ENCODE measurements at places on chromosomes 1 and 21.

GRCh38 chr1:246969621-246970020 is 37.9 kb upstream of the AHCTF1 start:
- DNase-seq = no peak

- no peak for DNase-seq
Measured at GRCh38 chr21:44078411-44078981, 28.7 kb upstream of the PWP2 start.

- DNase-seq = no peak
Measured at GRCh38 chr1:7616953-7617352, 154.1 kb upstream of the VAMP3 start.

DNA sequence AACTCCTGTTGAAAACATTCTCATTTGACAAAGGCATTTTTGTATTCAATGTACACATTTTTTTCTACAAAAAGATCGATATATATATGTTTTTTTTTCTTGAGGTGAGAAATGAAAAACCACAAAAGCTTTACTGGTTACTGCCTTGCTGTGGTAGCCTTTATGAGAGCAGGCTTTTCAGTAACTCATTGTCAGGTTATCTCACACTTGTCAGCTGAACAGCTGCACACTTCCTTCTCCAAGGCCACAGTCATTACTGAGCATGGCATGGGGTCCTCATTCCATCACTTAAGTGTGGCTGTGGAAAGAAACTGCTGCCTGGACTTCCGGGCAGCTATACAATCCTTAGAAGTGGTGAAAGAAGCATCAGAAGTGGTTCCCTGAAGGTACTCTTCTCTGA is 169.3 kb upstream of the ZP4 start:
- DNase-seq = no peak

GRCh38 chr1:248402748-248403147 is at the start of gene OR2T1:
Gene OR2T1 (plus strand): TSS chr1:248403048. CDS start chr1:248406148, 3,100 bp downstream.
- DNase-seq = no peak

DNA sequence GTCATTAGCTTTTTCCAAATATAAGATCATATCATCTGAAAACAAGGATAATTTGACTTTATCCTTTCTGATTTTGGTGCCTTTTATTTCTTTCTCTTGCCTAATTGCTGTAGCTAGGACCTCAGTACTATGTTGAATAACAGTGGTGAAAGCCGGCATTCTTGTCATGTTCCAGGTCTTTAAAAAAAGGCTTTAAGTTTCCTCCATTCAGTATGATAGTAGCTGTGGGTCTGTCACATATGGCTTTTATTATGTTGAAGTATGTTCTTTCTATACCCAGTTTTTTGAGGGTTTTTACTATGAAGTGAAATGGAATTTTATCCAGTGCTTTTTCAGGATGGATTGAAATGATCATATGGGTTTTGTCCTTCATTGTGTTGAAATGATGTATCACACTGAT is 115.8 kb downstream of the DUSP10 start:
- DNase-seq = no peak

DNA sequence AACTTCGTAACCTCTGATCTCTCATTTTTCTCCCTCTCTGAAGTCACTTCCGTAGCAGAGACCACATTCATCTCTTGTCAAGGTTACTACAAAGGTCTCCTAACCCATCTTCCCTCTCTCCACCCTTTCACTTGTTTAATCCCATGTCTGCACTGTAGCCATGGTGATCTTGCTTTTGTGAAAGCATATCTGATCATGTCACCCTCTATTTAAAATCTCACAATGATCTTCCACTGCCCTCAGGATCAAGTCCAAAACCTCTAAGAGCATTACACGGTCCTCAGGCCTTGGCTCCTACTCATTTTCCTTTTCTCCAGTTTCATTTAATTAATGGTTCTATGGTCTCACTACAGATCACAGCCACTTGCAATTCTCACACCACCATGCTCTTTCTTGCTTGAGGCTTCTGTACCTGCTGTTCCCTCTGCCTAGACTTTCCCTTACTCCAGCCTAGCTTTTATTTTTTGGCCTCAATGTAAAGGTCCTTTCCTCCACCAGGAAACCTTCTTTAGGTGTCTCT is 12.1 kb downstream of the ARHGEF11 start:
- no peak for DNase-seq

DNA sequence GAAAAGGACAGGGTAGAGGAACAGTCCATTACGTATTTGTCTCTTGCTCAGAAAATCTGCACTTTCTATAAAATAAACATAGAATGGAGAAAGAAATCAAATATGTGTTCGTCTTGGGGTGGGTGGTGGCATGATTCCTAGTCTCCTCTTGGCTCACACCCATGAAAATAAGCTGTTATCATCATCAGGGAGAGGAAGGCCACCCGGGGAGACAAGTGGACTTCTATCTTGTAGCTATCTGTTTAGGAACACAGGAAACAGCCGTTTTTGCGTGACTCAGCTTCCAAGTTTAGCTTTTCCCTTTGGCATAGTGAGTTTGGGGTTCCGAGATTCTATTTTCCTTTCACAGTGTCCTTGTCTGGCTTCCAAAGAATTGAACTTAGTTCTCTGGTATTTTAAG is 622.3 kb downstream of the PTPRU start:
- no peak for DNase-seq

DNA sequence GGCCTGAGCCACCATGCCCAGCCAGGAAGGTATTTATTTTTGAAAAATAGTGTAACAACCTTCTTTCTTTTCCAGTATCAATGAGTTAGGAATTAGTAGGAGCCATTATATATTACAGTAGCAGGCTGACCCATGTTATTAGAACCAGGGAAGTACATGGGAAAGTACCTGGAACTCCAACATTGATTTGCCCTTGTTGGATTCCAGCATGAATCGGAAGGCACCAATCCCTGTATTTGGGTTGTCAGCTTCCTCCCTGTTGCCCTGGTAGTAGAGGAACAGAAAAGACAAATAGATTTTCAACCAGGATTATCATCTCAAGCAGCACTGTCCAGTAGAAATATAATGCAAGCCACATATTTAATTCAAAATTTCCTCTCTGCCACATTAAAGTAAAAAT is 10.2 kb upstream of the RBM8A start:
- DNase-seq = no peak

DNA sequence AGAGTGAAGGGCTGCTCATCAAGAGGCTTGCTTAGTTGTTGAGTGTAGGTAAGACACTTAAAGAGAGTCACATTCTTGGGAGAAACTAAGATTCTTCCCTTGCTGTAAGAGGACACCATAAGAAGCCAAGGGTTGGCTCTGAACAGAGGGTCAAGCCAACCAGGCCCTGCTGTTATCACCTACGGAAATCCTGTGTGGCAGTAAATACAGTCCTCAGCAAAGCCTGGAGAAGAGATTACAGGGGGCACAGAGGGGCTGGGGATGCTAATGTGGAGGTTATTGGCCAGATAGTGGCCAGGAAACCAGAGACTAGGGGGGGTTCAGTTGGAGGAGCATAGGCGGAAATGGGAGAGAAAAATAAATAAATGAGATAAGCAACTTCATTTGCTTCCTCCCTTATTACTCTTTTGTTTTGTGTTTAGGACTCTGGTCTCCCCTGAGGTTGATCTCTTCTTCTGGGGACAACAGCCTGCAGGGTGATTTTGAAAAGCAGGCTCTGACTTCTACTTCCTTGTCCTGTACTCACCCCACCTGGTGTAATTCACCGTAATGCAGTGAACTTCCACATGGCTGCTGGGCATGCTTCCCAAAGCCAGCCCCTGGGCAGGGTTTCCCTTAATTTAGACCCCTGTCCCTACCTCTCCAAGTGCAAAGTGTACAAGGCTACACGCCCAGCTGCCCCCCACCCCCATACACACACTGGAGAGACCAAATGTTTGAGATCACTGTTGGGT is 40.9 kb downstream of the MTARC1 start:
- no peak for DNase-seq

DNA sequence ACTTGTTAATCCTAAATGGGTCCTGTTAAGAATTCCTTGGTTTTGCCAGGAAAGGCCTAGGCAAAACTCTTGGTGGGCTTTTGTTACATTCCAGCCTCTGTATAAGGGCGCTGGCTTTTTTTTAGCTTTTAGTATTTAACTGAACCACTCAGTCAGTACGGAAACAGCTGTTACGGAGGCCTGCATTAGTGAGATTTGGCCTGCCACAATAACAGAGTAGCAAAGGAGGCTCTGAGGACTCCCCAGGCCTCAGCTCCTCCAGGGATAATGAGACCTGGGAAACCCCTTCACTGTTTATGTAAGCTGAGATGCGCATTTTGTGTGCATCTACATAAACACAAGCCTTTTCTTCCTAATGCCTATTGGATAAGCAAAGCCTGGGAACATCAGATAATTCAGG is 210.2 kb downstream of the APP start:
- DNase-seq = no peak

DNA sequence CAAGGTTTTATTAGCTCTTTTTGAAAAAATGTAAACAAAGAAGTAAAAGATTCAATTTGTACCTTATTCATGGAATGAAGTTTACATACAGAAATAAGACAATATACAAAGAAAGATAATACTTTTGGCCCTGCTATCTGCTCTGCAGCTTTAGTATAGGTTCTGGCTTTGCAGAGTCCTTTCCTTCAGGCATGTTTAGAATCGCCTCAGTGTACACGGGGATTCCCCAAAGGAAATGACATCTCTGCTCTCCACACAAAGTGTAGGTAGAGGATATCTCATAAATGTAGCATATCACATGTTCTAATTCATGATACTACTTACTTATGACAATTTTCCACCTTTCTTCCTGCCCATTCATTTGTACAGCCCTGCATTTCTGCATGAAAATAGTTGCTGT is 222.6 kb upstream of the DPYD start:
- no peak for DNase-seq

DNA sequence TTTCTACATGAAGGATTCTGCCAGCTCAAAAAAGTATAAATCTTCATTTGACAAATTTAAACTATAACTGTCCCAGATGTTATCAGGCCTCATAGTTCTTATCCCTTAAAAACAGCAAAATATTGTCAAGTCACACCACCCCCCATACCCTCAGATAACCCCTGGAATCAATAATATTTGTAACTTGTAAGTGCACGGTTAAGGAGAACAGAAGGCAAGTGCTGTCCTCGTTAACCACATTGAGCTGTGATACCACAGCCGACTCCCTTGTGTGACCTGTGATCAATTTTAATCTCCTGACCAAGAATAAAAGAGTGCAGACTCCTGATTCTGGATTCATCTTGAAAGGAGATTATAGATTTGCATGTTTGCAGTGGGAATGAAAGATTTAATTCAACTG is 310.7 kb downstream of the DPYD start:
- DNase-seq = no peak

- no peak for DNase-seq
Measured at GRCh38 chr1:53108646-53109580, 33.5 kb downstream of the SLC1A7 start.

GRCh38 chr1:211352985-211353515 is 26.4 kb downstream of the TRAF5 start:
- no peak for DNase-seq

GRCh38 chr21:32772281-32773047 is 909 bp upstream of the PAXBP1 start:
- peak; percentile 14 for DNase-seq

DNA sequence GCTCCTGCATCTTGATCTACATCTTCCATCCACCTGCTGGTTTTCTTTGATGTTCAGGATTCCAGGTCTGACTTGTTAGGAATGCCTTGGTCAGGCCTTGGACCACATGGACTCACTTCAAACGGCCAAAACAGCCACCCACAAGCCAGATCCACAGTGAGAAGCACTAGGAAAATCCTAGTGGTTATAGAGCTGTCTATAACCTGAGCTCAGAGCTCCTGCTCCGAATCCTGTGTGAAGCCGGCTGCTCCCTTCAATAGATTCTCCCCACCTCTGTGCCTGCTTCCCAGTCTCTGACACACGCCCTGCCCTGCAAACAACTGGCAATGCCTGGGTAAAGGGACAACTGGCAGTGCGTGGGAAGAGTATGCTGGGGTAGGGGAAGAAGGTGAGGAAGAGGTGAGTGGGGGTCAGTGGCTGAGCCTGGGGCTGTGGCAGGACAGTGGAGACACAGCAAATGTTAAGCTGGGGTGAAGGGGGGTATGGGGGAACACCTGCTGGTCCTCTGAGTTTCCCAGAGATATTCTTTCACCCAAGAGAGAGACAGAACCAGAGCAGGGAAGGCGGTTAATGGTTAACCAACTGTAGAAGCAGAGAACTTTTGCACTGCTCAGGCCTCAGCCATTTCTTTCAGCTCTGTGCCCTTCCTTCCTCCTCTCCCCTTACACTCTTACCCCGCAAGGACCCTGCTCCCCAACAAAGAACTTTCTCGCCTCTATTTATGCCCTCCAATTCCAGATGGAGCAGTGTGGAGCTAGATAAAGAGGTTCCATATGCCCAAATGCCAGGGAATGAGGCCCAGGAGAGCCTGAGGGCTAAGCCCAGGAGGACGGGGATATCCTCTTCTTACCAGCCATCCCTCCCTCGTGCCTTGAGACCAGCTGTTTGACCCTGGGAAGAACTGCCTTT is 4.5 kb downstream of the PLXNA2 start:
- DNase-seq = no peak

DNA sequence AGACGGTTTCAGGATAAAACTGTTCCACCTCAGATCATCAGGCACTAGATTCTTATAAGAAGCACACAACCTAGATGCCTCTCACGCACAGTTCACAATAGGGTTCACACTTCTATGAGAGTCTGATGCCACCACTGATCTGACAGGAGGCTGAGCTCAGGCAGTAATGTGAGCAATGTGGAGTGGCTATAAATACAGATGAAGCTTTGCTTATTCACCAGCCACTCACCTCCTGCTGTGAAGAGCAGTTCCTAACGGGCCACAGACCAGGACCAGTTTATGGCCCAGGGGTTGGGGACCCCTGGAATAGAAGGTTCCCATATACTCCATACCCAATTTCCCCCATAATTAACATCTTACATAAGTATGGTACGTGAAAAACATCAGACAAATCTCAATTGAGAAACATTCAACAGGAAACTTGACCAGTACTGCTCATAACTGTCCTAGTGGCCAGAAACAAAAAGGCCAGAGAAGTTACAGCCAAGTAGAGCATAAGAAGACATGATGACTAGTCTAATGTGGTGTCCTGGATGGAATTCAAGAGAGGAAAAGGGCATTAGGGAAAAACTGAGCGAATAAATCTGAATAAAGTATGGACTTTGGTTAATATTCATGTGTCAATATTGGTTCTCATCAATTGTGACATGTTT is 24.7 kb upstream of the IGSF5 start:
- DNase-seq = no peak

- no peak for DNase-seq
Measured at GRCh38 chr1:12438349-12438924, 179.6 kb downstream of the DHRS3 start.

DNA sequence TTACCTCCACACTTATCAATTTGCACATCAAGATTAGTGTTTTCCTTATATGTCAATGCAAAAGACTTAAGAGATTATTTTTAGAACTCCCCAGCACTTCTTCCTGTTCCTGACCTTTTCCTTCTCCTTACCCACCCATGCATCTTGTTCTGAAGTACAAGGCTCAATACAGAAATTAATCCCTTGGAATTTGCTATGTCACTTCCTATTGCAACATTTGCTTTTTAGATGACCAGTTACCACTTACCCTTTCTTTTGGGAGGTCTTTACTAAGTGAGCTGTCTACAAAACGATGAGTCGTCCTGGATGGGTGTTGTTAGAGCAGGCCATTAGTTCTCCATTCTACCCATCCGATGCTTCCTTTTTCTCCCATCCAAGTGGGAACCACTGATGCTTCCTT is 221.2 kb downstream of the FMN2 start:
- DNase-seq = no peak
